ENCODE measurements at places on chromosomes 11 and 22. TPM values are rescaled to one million over a fixed set of nuclear protein-coding genes. Genes with fewer than 3 reads are reported as not detected.

GRCh38 chr11:27839226-27839913, 139.1 kb upstream of the BDNF start:
- DNase-seq = no peak

DNA sequence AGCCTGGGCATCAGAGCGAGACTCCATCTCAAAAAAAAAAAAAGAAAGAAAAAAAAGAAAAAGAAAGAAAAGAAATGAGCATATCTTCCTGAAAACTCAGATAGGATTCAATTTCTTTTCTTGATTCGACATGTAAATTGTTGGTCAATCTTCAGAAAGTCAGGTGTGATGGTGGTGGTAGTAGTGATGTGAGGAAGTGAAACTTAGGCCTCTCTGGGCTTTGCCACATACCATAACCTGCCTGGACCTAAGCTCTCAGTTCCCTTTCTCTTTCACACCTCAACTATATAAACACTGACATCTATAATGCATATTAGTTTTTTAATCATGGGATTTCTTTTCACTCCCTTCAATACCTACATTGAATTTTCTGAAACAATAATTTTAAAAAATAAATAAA, 98.0 kb upstream of the TBCEL start:
- DNase-seq = no peak

Gene MMP13
- polyA plus RNA-seq = not detected

Gene ZBTB44
- polyA plus RNA-seq = 72.0 TPM

- no peak for DNase-seq
These were observed 13.2 kb downstream of the PLXNB2 start for GRCh38 chr22:50294319-50294656.

Gene RGL4
- polyA plus RNA-seq = 4.7 TPM

Gene F2
- 0.68 TPM for polyA plus RNA-seq

GRCh38 chr11:36512016-36512415, 1.9 kb upstream of the TRAF6 start:
- no peak for DNase-seq

Gene ZBTB16
- 0.93 TPM for polyA plus RNA-seq

- DNase-seq = no peak
These were observed 921.0 kb downstream of the KCNA4 start for GRCh38 chr11:29095821-29096220.

Gene PITPNM1
- polyA plus RNA-seq = 28.6 TPM

DNA sequence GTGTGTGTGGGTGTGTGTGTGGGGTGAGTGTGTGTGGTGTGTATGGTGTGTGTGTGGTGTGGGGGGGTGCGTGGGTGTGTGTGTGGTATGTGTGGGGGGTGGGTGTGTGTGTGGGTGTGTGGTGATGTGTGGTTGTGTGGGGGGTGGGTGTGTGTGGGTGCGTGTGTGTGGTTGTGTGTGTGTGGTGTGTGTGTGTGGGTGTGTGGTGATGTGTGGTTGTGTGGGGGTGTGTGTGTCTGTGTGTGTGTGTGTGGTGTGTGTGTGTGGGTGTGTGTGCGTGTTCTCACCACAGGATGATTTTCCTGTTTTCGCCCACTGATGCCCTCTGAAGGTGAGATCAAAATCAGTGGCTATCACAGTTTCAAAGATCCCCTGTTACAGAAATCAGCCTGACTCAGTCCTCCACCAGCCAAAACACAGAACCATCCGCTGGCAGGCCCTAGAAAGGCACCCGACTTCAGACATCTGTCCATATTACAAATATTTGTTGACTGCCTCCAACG, 24.7 kb downstream of the CPT1A start:
- no peak for DNase-seq

GRCh38 chr11:132042296-132042695, 671.9 kb downstream of the NTM start:
- DNase-seq = no peak
